Activated CD4-positive, alpha-beta T cell treated with anti-CD3 and anti-CD28 coated beads for 24 hours (primary cell): ENCODE measurements at places on chromosomes 3 and 15.

GRCh38 chr3:86162521-86162920, 828.4 kb downstream of the VGLL3 start:
- no peak for DNase-seq

GRCh38 chr3:170483485-170484262, 65.0 kb downstream of the CLDN11 start:
- no peak for DNase-seq

GRCh38 chr3:143831208-143831607, 17.1 kb downstream of the SLC9A9 start:
- no peak for DNase-seq

DNA sequence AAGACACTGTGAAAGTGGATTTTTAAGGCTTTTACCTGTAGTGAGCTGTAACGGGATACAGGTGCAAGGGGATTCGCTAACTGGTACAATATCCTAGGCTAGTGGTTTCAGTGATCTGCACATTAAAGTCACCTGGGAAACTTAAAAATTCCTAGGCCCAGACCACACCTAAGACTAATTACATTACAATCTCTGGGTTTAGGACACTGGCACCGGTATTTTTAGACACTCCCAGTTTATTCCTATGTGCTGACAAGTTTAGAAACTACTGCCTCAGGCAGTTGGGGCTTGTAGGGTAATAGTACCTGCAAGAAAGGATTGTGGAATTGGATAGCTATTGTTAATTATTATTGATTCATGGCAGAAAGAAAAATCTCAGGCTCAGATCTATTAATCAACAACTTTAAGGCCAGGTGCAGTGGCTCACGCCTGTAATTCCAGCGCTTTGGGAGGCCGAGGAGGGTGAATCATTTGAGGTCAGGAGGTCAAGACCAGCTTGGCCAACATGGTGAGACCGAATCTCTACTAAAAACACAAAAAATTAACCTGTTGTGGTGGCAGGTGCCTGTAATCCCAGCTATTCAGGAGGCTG, 50.4 kb upstream of the CASR start:
- no peak for DNase-seq

- DNase-seq = no peak
Measured at GRCh38 chr15:29840926-29841325, 18.7 kb upstream of the TJP1 start.

DNA sequence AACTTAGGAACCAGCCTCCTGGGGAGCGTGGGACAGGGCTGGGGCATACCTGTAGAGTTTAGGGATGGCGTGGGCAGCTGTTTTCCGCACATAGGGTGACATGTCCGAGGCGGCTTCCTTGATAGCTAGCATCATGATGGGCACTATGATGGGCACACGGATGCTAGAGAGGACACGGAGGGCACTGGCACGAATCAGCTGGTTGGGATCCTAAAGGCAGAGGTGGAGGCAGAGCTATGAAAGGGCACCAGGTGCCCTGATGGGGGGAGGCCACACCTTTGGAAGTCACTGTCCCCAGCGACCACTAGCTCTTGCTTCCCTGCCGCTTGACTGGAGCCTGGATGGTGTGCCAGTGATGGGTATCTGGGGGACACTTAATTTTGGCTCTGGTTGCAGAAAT, 28.3 kb downstream of the AP3B2 start:
- DNase-seq = no peak

GRCh38 chr3:100106094-100106493, 8.2 kb downstream of the FILIP1L start:
- no peak for DNase-seq

DNA sequence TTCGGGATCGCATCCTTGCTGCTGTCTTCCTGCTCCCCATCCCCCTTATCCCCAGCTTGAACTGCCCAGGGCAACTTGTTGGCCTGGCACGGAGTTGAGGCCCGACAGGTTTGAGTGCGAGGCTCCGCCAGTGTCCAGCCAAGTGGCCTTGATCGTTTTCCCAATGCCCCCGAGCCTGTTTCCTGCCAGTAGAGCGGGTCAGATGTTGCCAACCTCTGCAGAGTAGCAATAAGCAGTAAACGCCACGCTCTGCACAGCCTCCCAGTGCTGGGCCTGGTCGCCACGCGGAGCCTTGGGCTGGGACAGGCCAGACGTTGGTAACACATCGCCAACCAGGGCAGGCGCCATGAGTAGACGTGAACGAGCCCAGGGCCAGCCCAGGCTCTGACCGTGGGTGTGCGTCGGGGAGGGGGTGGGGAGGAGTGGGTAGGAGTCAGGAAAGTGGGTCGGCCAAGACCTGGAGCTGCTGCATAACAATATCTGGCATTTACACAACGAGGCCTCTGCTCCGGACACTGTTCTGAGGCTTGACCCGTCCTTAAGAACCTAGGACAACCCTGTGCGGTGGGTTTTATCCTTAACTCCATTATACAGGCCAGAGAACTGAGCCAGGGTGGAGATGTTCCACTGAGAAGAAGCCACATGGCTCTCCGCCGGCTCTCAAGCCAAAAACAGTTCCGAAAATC, 444 bp upstream of the ABHD14A start:
- no peak for DNase-seq

DNA sequence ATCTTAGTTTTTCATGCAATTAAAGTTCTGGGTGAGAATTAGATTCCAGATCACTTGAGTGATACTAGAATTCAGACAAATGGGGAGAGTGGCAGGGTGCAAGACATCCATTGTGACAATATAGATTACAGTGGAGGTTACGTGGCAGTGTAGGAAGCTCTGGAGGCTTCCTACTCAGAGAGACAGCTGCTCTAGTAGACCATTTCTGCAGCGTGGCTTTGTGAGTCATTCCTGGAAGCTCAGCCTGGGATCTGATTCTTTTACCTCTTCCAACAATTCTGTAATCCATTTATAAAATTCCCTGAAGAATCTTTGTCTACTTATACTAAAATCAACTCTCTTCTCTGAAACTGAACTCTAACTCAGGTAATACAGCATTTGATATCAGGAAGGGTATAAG, 90.4 kb upstream of the ASB14 start:
- DNase-seq = no peak

- no peak for DNase-seq
Measured at GRCh38 chr3:126646674-126647073, 8.2 kb downstream of the TXNRD3 start.
